ENCODE measurements at places on chromosomes 7 and 10. TPM values are rescaled to one million over a fixed set of nuclear protein-coding genes. Genes with fewer than 3 reads are reported as not detected.

DNA sequence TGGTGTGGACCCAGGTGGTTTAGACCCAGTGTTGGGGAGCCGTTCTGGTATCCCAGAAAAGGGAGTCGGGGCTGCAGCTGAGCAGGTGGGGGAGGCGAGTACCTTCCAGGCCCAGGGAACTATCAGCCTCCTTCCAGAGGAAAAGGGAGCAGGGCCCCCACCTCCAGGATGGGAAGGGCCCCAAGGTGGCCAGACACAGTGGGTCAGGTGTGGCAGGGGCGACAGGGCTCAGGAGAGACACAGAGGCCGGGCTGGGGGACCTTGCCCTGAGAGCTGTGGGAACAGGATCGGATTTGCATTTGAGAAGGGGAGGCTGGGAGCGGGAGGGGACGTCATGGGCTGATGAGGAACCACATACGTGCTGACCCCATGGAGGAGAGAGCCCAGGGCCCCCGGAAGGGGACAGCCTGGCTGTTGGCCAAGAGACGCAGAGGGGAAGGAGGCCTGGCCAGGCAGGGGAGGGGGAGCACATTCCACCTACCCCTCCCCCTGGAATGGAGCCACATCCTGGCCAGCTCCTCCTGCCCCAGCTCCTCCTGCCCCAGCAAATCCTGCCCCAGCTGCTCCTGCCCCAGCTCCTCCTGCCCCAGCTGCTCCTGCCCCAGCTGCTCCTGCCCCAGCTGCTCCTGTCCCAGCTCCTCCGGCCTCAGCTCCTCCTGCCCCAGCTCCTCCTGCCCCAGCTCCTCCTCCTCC, 9.7 kb upstream of the TTYH3 start:
- no peak for DNase-seq

- no peak for DNase-seq
Observed at GRCh38 chr10:28743576-28743975, 66.3 kb downstream of the BAMBI start.

Gene CLRN3
- not detected for polyA plus RNA-seq

Gene ASNS
- polyA plus RNA-seq, result 6.8 TPM

DNA sequence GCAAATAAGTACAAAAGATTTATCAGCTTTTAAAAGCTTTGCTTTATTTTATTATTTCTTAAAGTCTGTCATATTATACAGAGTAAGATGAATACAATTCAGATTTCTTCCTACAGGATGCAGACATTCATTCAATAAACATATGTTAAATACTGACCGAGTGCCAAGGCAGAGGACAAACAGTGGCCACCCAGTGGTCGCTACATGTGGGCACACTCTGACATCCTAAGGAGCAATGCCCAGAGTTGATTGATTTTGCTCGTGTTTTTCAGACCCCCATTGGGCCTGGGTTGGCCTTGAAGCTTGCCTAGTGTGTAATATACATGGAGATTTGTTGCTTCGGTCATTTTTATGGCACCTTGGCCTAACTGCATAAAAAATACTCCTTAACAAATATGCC, 201.2 kb downstream of the CCDC3 start:
- DNase-seq, result no peak

Gene ZNF248
- 12.9 TPM for polyA plus RNA-seq

GRCh38 chr10:97090035-97090434, 95.7 kb downstream of the SLIT1 start:
- no peak for DNase-seq

Gene RHOBTB1
- 28.4 TPM for polyA plus RNA-seq

Gene ADGRA1
- not detected for polyA plus RNA-seq

DNA sequence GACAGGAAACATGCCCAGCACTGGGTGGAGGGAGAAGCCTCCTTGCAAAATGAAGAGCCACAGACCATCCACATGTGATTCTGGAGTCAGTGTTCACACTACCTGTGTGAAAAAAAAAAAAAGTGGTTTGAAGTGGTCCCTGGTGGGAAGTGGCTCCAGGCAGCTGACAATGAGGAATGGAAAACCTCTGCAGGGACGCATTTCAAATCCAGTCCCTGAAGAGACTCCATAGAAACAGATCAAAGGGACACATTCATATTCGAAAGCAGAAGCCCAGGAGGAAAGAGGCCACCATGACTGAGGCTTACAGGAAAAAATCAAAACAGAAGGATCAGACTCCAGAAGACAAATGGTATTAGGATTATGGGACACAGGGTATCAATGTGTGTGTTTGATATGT, 11.5 kb upstream of the TCERG1L start:
- DNase-seq, result no peak

DNA sequence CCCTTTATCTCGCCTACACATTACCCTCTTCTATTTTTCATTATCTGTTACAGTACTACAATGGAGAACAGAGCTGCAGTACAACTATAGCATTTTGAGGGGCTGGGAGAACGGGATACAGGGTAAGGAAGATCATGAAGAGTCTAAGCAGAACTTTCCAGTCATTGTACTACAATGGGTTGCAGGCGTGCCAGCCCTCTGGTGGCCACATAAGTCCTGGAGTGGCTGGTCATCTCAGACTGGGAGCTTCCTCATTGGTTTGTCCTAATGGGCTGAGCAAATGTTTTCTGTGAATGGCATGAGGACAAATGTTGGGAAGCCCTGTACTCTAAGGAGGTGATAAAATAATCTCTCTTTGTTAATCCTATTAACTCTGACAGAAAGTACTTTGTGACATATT, 33.0 kb downstream of the TMEM106B start:
- no peak for DNase-seq

- DNase-seq, result no peak
Observed at GRCh38 chr10:62992145-62992721, 140.9 kb upstream of the NRBF2 start.

Gene DRGX
- 0.04 TPM for polyA plus RNA-seq

All from psoas muscle (tissue), 8 donors.